Endothelial cell (in vitro differentiated cells): ENCODE measurements at places on chromosomes 1 and 21. TPM values are rescaled to one million over a fixed set of nuclear protein-coding genes. Genes with fewer than 3 reads are reported as not detected.

DNA sequence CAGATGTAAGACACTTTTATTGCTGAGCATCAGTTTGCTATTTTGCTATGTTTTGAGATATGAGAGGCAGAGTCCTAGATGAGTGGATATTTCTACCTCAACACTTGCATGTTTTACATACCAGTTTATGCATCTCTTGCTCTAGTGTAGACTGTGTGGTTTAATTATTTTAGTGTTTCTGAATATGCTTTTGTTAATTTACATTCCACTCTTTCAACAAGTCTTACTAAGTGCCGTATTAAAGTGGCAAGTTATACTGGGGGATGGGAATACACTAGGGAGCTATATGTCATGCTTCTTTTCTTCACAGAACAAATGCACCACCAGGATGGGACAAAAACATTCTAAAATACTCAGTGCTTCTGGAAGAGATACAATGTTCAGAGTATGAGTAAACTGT lies 507.7 kb upstream of the PRMT6 start:
- DNase-seq, result no peak

DNA sequence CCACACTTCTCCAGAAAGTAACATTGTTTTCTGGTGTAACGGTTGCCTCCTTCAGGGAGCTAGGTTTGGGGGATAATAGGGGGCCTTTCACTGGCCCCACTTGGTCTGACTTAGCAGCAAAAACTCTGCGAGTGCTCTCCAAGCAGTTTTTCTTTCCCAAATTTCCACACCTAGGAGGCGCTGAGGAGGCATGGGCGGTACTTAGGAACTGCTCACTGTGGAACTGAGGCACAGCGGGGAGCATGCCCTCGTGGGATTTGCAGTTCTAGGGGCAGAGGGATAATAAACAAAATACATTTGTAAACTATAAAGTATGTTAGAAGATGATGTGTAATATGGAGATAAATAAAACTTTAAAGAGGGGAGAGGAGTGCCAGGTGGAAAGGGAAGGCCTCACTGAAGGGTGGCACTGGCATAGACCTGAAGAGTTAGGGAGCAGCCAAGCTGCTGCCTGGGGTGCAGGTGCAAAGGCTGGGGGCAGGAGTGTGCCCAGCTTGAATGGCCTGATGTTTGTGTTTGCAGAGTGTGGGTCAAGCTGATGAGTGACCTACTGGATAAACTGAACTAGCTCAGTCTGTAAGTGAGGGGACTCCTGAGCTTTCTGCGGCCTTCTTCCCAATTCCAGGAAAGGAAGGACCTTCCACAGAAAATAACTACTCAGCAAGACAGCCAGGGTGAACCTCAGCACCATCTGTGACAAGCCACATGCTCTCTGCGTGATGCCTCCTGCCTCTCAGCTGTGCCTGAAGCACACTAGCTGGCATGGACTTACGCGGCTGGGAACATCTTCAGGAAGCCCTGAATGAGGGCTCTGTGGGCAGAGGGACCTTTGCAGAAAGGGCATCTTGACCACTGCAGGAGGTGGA lies 1.9 kb downstream of the EPHX1 start:
- peak; percentile 53 for DNase-seq

DNA sequence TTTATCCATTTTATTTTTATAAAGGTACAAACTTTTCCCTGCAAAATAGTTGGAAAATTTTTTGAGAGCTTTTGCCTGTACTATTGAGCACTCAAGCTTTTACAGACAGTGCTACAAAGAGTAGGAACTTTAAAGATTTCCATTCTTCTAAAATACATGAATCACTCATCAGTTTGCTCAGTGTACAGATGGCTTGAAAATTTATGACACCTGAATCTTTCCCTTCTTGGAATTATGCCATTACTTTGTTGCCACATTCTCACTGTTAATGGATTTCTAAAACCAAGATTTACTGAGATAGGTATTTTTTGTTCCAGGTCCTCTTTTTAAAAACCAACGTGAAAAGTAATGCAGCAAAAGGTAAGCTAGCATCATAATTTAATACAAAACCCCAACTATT lies 76.0 kb downstream of the GPATCH2 start:
- no peak for DNase-seq

- DNase-seq, result no peak
These were observed 3.0 kb downstream of the USP1 start for GRCh38 chr1:62439652-62440371.

GRCh38 chr21:33202464-33203363 lies 27.0 kb upstream of the IFNAR2 start:
- DNase-seq, result no peak

GRCh38 chr1:2961081-2961480 lies 60.2 kb upstream of the ACTRT2 start:
- DNase-seq, result no peak

The C1QA gene
- total RNA-seq, result not detected

- no peak for DNase-seq
These were observed 80.8 kb downstream of the STUM start for GRCh38 chr1:226629210-226629895.

DNA sequence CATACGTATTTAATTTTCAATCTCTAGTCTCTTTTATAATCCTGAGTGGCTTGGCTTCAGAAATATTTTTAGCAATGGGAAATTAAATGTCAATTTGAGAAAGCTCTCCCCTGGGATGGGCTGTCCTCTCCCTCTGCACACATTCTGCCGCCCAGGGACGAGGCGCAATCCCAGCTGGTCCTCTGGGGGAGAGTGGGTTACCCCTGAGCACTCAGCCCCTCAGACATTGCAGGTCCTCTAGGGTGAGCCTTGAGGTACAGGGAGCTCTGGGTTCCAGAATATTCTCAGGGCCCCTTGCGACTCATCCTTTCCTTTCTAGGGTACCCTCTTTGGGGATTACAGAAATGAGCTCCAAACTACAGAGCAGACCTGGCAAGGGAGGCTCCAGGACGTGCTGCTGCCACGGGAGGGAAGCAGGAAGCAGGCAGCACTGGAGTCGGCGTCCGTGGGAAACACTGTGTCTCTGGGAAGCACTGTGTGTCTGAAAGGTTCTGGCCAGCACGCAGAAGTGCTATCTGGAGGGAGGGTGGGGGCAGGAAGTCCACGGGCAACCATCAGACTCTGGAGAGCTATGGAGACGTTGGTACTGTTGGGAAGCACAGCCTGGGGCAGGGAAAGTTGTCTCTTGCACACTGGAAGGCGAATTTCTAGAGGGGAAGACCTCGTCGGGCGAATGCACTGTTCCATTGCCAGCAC lies 343.3 kb upstream of the VAMP3 start:
- DNase-seq, result peak; percentile 22

GRCh38 chr1:234713859-234714258 lies 103.9 kb upstream of the IRF2BP2 start:
- DNase-seq, result no peak

- no peak for DNase-seq
These were observed 33.4 kb upstream of the OSBPL9 start for GRCh38 chr1:51583532-51583931.

The KDM1A gene
- total RNA-seq, result 105 TPM

- no peak for DNase-seq
These were observed 112.9 kb downstream of the CDC7 start for GRCh38 chr1:91613595-91613994.

The OR2L2 gene
- not detected for total RNA-seq

DNA sequence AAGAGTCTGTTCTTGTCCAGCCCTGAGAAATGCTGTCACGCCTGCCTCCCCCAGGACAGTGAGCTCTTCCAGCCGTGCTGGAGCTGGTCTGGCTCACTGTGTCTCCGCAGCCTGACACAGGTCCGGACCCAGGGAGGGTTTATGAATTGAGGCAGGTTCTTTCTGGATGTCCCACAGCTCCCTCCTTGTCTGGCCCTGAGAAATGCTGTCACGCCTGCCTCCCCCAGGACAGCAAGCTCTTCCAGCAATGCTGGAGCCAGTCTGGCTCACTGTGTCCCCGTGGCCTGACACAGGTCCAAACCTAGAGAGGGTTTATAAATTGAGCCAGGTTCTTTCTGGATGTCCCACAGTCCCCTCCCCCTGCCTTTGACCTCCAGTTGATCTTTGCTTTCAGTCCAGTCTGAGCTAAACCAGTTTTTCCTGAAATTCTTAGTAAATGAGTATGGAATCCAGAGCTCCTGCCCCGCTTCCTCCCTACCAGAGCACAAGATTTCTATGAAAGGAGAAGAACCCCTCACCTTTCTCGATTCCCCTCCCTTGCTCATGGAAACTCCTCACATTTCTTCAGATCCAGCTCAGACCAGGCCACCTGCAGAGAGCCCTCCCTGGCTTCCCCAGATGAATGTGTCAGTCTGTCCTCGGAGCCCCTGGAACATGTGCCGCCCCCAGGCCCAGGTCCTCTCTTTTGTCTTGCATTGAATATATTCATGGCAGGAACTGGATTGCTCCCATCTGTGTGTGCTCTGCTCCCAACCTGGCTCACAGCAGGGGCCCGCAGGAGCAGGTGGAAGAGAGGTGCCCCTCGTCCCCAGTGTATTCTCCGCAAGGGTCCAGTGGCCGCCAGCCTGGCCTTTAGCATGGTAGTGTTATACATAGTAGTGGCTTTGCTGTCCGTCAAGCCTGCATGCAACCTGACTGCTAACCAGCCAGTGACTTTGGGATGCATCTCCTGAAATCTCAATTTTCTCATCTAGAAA lies 116.3 kb downstream of the EPHB2 start:
- no peak for DNase-seq

- DNase-seq, result no peak
These were observed 39.9 kb downstream of the SPSB1 start for GRCh38 chr1:9332513-9333143.

DNA sequence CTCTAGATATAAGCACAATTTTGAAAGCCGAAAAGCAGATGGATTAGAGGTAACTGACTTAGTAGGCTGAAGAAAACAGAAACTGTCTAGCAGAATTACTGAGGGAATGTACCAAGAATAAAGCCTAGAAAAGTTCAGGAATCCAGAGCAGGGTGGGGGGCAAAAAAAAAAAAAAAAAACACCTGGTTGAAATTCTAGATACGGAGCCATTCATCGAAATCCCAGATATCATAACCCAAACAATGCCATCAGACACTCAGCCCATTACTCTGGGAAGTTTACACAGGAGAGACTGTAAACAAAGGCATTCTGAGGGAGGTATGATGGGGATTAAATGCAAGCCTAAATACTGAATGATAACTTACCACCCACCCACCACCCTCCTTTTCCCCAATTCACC lies 45.6 kb downstream of the ENAH start:
- DNase-seq, result no peak

DNA sequence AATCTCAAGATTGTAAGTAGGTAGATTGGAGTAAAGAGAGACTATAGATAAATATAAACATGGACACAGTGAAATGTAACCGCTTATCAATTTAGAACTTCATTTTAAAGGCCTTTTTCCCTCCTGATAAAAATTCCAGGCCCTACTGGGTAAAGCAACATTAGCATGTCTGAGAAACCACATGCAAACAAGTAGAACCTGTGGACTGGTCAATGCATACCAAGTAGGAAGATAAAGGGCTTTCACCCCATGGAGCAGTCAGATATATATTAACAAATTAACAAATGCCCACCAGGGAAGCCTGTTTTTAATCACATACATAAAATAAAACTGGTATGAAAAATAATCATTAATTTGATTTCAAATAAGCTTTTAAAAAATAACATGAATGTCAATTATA lies 8.1 kb downstream of the DPH5 start:
- no peak for DNase-seq

DNA sequence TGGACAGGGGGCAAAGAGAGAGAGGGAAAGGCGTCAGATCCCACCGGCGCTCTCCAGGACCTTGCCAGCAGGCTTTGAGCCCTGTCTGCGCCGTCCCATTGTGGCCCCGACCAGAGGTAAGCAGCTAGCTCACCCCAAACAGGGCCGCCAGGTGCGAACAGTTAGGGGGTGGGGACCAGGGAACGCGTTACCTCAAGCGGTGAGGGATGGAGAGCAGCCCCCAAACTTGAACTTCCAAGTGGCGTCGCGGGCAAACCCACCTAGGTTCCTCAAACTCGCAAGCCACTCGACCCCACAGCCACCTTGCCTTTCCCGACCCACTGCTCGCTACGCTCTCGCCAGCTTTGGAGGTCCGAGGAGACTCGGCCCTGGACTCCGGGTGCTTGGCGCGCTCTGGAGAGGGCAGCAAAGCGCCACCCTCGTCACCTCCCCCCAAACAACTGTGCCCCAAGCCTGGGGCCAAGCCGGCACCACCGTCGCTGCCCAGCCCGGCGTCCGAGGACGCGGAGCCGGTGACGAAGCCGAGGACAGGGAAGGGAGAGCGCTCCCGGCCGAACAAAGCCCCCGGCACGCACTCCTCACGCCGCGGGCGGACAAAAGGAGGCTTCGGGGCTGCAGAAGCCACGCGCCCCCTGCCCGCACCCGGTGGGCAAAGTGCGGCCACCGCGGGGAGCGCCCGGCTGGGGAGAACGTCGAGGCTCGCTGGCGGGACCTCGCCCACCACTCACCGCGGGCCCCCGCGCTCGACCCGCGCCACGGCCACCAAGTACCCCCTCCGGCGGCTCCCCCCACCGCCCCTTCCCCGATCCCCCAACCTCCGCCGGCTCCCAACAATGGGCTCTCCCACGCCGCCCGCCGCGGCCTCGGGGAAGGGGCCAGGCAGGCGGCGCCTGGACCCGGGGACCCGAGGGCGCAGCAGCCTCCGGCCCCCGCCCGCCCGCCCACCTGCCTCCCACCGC lies 976 bp downstream of the SSBP3 start:
- DNase-seq, result peak; percentile 33

DNA sequence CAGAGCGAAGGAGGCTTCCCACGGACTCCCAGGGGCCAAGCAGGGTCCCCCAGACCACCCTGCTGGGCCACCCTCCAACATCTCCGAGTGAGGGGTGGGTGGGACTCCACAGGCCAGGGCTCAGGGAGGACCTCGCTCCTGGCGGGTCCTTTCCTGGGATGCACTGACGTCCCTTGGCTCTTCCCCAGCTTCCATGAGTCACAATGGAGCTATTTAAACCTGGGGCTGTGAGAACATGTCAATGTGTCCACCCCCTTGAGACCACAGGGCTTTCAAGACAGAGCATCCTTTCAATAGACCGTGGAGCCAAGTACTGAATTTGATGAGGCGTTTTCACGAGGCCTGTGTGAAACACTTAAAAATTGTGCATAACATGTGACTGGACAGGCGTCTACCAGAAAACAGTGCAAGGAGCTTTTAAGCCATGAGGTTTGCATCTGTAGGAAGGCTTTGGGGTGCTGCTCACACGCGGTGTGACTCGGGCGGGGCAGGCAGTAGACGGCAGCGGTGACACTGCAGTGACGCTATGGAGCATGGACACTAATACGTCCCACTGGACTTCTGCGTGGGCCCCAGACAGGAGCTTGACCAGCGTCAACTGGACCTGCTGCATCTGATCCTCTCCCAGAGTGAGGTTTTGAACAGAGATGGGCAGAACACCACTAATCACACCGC lies 24.1 kb upstream of the NPHP4 start:
- no peak for DNase-seq
